ENCODE measurements at places on chromosomes 5 and 9.

GRCh38 chr5:54883374-54884194 lies 101.8 kb downstream of the ESM1 start:
- DNase-seq = peak; percentile 51

- DNase-seq = no peak
Measured at GRCh38 chr9:16683326-16683725, 187.1 kb downstream of the BNC2 start.

DNA sequence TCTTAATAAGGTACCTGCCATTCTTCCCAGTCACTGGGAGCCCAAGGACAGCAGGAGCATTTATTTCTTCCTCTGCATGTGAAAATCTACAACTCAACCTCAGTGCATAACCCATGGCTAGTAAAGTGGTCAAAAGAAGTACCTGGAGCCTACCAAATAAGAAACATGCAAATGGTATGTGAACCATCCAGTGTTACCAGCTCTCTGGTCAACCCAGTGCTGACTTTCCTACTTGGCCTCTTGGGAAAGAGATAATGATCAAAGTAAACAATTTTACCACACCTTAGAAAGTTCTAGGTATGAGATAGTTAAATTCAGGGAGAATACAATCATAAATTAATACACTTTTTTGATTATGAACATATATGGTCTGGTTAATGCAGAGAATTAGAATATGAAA lies 325.6 kb downstream of the ENC1 start:
- DNase-seq = no peak

- DNase-seq = no peak
Measured at GRCh38 chr5:137933491-137933911, 44.2 kb downstream of the PKD2L2 start.

DNA sequence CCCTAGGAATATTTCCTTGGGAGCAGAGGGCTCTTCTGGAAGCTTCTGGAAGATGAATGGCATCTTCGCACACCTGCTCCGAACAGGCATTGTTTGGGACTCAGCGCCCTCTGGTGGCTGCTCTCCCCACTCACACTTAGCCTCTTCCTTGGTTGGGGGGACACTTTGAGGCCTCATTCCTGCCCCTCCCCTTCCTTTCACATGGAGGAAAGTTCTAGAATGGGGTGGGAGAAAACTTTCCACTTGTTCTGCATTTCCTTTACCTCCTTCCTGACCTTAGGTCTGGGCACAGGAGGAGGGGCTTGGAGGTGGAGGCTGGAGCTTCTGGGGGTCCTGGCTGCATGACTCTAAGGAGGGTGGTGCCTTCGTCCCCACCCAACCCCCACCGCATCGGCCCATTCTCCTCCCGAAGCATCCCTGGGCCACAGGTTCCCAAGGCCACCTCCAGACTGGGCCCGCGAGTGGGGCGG lies 19.3 kb upstream of the SMIM32 start:
- peak; percentile 46 for DNase-seq

DNA sequence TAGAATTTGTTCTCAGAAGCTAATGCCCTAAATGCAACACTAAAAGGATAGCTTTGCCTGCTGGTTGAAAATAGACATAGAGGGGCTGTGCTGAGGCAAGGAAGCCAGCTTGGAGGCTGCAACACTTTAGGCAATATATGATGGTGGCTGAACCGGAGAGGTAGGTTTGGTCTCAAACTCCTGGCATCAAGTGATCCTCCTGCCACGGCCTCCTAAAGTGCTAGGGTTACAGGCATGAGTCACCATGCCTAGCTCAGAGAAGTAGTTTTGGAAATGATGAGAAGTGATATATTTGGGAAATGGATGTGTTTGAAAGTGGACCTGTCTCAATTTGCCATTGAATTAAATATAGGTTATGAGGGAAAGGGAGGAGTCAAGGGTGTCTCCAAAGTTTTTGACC lies 10.0 kb downstream of the DUSP1 start:
- no peak for DNase-seq

- peak; percentile 19 for DNase-seq
Measured at GRCh38 chr5:79547982-79548381, 34.0 kb upstream of the HOMER1 start.

DNA sequence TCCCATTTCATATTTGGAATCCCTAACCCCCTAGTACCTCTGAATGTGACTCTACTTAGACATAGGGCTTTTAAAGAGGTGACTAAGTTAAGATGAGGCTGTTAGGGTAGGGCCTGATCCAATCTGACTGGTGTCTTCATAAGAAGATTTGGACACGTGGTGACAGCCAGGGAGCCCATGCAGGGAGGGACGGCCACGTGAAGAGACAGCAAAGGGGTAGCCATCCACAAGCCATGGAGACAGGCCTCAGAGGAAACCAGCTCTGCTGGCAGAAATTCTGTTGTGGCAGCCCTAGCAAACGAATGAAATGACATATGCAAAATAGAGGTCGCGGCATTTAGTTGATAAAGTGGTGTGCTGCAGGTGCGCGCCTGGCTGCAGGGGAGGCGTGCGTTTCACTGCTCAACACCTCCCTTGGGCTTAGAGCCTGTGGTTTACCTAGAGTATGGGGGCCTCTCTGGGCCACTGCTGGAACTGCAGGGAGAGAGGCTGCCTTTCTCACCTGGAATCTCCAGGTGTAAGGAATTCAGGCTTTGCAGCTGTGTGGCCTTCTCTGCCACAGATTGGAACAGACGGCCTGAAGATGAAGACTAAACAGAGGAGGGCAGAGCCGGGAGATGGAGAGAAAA lies 7.1 kb upstream of the AFAP1L1 start:
- peak; percentile 64 for DNase-seq

- no peak for DNase-seq
Measured at GRCh38 chr5:156359476-156359875, 32.5 kb downstream of the SGCD start.

- DNase-seq = no peak
Measured at GRCh38 chr5:138163721-138164120, 14.7 kb downstream of the BRD8 start.

DNA sequence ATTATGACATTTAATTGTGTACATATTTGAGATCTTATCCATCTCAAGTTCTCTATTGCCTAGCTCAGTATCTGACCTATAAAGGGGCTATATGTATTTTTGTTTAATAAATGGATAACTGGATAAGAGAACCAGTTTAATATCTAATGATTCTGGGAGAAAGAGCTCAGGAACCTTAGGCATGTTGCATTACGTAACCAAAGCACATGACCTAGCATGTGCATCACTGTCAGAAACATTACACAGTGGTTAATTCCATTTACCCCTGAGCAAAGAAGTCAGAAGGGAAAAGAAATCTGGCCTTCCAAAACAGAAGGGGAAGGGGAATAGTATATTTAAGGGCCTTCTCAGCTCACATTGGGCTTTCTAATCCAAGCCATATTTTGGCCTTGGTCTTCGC lies 12.3 kb downstream of the PAPPA start:
- DNase-seq = no peak

DNA sequence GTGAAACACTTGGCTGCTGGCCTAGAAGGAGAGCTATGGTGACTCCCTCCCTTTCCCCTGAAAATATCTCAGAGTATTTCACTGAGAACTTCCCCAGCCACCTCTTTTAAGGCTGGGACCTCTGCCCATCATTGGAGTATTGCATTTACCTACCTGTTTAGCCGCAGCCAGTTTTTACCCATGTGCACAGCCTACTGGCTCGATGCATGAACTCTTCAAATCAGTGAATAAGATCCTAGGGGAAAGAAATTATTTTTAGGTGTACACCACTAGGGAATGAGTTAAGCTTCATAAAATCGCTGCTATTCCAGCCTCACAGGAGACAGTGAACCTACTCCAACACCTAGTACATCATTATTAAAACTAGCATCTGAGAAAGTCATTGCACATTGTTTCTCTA lies 16.8 kb upstream of the FAM174A start:
- DNase-seq = no peak

DNA sequence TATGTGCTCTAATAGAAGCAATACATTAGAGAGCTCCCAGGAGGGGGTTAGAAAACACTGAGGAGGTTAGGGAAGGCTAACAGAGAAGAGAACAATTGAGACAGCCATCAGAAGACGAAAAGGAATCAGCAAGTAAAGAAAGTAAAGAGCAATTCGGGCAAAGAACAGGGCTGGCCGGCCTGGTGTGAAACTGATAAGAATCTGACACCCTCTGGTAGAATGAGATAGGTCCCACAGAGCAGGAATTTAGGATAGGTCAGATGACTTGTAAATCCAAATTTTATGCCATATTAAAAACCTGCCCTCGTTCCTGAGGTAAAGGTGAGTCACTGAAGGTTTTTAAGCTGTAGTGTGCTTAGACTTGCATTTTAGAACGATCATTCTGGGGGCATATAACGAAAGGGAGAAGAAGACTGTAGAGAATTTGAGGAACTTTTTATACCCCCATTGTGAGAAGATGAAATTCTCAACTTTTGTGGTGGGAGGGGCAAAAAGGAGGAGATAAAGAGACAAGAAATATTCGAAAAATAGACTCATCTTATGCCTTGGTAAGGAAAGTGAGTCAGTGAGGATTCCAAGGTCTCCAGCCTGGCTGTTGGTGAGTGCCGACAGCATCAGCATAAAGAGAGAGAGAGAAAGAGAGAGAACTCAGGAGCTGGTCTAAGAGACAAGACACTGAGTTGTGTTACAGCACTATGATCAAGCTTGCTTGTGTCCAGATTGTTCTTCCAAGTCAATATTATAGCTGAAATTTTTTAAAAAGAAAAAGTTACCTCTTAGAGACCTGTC lies 51.3 kb downstream of the TMEM167A start:
- DNase-seq = no peak

DNA sequence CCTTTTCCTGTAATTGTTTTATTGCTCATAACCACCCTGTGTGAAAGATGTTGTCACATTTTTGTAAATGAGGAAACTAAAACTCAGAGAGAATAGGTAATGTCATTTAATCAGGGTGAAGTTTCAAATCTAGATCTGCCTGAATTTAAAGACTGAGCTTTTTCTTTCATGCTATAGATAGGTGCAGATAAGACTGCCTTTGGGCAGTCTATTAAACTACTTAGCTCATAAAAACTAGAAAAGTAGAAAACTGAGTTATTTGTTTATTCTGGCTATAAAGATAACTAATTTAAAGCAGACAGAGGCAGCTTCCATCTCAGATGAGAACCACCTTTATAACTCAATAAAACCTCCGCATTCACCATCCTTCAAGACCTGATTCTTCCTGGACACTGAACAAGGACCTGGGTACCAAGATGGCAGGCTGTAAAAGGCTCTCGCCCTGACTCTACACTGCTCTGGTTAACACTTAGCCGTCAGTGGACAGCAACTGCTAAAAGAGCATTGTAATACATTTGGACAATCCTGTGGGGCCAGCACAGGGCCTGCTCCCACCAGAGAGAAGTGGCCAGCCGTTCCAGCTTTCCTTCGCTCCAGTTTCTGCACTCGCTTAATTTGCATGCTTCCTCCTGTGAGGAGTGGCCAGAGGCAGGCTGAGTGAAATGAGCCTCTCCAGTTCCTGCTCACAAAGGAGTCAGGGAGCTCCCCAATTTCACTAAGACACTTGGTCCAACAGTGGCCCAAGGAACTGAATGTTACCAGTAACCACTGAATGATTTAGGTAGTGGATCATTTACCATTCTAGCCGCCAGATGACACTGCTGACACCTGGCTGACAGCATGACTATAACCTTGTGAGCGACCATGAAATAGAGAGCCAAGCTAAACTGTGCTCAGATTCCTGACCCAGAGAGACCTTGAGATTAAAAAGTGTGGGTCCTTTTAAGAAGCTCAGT lies 566.4 kb downstream of the EFNA5 start:
- peak; percentile 21 for DNase-seq

- DNase-seq = no peak
Measured at GRCh38 chr5:98631311-98632054, 142.0 kb upstream of the RGMB start.
